ENCODE measurements at places on chromosomes 13 and 19.

DNA sequence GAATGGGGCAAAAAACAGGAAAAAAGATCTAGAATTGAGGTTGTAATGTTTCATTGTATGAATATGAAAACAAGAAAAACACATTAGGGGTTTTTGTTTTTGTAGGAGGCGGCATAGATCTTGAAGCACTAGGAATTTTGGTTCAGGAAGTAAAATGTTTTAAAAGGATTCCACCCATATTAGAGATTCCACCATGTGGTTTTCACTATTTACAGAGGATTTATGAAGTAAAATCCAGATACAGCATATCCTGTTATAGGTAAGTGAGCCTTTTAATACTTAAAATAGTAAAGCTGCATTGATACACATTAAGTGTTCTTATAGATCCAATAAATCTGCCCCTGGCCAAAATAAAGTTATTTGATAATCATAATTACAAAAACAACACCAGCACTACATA lies 61.4 kb downstream of the MICU2 start:
- no peak for DNase-seq

DNA sequence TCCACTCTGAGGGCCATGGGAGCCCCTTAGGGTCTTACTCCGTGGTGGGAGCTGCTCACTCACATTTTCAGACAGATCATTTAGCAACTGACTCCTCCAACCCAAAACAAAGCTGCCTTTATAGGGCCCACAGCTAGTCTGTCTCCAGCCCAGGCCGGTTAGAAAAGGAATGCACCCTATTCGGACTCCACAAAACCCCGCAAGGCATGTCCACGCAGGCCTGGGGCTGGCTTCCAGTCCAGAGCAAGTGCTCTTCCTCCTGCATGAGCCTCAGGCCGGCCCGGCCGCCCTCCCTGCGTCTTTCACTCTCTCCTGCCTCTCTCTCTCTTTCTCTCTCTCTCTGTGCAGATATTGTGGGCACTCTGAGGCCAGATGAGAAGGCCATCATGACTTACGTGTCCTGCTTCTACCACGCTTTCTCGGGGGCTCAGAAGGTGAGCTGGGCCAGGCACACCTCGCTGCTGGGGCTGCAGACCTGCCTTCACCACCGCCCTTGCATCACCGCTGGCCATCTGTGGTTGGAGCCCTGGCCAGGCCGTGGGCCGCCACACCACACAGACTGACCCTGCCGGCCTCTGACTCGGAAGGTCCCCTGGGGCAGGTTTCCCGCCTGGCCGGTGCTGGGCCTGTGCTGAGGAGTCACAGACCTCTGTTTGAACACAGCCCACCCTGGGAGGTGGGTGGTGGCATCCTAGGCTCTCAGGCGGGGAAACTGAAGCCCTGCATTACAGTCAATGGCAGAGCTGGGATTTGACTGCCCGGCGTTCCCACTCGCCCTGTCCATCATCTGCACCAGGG lies 33.1 kb downstream of the CAPN12 start:
- DNase-seq, result no peak

DNA sequence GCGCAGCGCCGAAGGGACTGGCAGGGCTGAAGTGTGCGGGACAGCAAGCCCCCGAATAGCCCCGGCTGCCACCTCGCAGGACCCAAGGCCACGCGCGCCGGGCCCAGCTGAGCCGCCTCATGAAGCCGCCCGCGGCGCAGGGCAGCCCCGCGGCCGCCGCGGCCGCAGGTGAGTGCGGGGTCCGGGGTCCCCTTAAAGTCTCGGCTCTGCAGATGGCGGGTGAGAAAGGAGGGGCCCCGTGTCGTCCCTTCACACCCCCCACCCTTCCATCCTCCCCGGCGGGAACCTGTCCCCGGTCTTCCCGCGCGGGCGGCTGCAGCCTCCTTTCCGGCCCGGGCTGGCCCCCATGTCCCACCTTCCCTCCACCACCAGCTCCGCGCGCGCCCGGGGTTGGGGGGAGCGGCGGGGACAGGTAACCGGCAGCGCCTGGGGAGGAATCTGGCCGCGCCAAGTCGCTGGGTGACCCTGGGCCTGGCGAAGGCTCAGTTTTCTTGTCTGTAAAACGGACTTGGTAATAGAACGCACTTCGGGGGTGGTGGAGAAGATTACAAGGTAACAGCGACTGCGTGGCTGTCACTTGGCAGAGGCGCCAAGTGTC lies 338 bp downstream of the RGCC start:
- no peak for DNase-seq

DNA sequence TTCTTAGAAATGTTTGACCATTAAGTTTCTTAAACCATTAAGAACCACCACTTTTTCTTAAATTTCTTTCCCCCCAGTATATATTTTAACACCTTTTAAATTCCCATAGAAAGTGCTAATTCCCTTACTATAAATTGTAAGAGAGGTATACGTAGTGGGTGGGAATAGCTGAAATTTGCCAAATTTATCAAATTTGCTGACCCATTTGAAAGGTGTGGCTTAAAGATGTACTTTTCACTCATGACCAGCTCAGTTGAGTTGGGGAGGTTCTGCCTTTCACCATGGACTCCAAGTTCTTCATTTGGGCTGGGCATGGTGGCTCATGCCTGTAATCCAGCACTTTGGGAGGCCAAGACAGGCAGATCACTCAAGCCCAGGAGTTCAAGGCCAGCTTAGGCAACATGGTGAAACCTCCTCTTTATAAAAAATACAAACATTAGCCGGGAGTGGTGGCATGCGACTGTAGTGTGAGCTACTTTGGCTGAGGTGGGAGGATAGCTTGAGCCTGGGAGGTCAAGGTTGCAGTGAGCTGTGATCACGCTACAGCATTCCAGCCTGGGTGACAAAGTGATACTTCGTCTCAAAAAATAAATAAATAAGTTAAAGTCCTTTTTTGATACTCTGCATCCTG lies 133.2 kb downstream of the MRPL57 start:
- DNase-seq, result no peak

- DNase-seq, result no peak
Observed at GRCh38 chr13:32585550-32586079, 637 bp upstream of the PDS5B start.

DNA sequence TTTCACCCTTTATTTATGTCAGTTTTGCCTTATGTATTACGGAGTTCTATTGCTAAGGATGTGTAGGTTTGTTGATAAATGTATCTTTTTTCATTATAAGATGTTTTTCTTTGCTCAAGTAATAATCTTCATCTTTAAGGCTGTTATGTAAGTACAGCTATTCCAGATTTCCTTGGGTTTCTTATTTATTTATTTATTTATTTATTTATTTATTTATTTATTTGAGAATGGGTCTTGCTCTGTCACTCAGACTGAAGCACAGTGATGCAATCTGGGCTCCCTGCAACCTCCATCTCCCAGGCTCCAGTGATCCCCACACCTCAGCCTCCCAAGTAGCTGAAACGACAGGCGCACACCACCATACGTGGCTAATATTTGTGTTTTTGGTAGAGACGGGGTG lies 617.0 kb downstream of the SLITRK1 start:
- no peak for DNase-seq

- no peak for DNase-seq
Observed at GRCh38 chr19:2230807-2231533, 5.2 kb downstream of the PLEKHJ1 start.

DNA sequence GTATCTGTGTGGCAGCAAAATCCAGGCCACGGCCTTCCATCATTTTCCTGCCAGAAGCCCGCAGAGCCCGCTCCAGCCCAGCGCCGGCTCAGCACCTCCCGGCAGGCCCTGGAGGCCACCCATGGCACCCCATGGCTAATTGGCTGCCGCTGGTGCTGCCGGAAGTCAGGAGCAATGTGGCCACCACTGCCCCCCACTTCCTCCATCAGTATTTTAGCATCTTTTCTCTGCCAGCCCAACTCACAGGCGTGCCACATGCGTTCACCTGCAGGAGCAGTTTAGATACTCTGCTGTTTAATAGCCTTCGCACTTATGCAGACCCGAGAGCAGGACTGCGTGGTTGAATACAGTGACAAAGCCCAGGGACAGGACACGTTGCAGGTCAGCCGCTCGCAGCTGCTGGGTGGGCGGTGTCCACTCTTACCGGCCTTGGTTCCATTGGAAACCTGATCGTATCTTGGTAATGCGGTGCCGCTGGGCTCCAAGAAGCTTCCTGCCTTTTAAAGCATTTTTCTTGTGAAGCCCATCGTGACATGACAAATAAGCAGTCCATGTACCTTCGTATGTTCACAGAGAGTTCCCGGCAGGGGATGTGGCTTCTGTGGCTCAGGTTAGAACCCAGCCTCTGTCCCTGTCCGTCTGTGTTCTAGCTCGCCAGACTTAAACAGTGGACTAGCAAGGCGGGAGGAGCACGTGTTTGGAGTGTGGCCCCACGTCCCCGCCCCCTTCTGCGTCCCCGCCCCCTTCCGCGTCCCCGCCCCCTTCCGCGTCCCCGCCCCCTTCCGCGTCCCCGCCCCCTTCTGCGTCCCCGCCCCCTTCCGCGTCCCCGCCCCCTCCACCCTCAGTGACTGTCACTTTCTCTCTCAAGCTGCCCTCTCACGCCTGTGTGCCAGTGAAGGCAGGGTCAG lies 162.0 kb upstream of the SOX1 start:
- DNase-seq, result no peak

GRCh38 chr13:49620170-49620621 lies 8.1 kb upstream of the ARL11 start:
- no peak for DNase-seq

- DNase-seq, result peak; percentile 64
Observed at GRCh38 chr13:60329221-60329923, 67.6 kb upstream of the TDRD3 start.

DNA sequence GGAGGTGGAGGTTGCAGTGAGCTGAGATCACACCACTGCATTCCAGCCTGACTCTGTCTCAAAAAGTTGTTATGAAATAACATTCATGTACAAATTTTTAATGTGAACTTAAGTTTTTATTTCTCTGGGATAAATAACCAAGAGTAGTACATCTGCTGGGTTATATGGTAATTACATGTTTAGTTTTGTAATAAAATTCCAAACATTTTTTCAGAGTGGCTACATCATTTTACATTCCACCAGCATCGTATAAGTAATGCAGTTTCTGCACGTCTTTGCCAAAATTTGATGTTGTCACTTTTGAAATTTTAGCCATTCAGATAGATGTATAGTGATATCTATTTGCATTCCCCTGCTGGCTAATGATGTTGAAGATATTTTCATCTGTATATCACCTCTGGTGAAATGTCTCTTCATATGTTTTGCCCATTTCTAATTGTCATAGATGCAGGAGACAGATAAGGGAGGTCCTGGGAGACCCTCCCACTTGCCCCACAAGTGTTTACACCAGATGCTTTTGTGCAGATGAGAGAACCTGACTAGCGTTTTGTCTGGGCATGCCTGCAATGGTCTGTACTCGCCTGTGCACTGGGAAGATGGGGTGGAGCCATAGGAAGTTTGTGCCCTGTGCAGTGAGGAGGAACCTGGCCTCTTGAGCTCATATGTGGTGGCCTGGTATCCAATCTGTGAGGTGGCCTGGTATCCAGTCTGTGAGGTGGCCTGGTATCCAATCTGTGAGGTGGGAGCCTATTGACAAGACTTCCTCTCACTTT lies 12.7 kb upstream of the KBTBD6 start:
- DNase-seq, result no peak

DNA sequence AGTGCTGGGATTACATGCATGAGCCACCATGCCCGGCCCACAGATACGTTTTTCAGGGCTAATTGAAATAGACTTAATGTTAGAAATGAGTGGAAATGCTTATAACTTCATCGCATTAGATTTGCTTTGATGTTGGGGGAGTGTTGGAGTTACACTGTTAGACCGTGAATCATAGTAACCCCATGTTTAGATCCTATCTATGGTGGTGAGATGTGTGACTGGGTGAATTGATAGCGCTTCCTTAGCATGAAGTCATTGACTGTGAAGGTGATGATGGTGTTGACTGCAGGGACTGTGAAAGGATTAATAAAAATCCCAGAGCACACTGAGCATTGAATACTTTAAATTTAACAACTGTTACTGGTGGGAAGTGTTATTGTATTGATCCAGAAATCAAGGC lies 1.7 kb downstream of the ZNF264 start:
- DNase-seq, result no peak

GRCh38 chr19:47186446-47187334 lies 44.3 kb downstream of the BBC3 start:
- no peak for DNase-seq

GRCh38 chr19:1907563-1908363 lies 2.6 kb downstream of the ADAT3 start:
- DNase-seq, result no peak

- no peak for DNase-seq
Observed at GRCh38 chr19:16033136-16033530, 43.2 kb upstream of the TPM4 start.

DNA sequence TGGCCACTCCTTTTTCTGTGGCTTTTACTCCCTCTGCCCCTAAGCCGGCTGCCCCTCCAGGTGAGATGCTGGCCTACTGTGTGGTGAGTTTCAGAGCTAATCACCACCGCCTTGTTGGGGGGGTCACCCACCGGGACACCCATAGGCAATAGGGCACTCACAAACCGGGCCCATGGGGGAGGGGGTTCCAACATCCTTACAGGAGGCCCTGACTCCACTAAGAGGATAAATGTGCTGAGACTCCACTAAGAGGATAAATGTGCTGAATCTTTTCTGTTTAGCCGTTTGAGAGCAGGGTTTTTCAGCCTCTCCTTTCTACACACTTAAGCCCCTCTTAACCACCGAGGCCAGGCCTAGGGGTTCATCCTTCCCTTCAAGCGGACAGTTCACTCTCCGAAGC lies 73.7 kb downstream of the SLC15A1 start:
- DNase-seq, result no peak

GRCh38 chr19:8000298-8001038 lies 5.0 kb downstream of the ELAVL1 start:
- no peak for DNase-seq

DNA sequence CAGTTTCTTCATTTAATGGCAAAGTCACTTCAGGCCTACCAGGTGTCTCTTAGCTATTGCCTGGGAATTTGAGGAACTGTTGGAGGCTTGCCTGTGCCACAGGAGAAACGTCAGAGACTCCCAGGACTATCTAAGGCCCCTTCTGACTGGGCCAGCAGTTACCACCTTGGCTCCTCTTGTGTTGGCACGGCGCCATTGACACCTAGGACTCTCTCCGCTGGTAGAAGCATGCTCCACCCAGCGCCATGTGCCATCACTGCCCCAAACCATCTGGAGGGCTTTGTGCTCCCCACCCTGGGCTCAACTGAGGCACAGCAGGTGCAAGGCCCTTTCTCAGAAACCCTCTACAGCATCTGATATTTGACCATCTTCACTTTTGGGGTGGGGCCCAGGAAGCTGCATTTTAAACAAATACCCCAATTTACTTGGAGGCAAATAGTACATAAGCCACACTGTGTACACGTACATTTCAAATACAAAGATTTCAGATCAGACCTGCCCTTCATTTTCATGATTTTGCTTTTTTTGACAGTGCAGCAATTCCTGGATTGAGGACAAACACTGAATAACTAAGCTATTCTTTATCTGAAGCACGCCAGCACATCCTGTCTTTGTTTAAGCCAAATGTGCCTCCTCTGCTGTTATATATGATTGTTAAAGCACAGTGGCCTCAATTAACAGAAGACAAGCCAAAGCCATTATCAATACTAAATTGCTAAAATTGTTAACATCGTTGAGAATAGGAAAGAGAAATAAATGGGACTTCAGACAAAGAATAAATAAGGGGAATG lies 59.9 kb upstream of the TPP2 start:
- DNase-seq, result no peak

GRCh38 chr19:54523403-54523802 lies 20.8 kb downstream of the LAIR2 start:
- peak; percentile 66 for DNase-seq

- no peak for DNase-seq
Observed at GRCh38 chr13:44815623-44816022, 173.6 kb downstream of the NUFIP1 start.
